ENCODE measurements at places on chromosomes 5 and 9.

DNA sequence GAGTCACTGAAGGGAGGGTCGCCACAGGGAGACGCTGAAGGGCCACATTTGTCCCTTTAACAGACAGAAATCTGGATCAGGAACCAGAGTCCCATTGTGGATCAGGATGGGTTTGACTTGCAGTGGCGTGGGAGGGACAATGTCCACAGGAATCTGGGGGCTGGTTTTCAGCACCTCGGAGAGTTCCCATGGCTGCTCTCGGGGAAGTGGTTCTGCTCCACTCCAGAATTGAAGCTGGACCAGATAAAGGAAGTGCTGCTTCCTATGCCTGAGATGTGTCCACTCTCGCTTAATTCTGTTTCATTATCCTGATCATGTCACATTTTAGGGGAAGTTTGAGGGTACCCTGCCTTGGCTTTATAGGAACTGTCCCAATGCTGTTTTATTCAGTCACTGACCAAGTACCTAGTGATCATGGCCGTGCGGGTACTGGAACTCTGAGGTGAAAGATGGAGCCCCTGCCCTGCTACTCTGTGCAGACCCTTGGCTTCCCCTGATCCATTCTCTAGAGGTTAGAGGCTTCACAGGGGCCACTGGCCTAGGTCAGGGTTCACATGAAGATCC is 28.7 kb downstream of the ENHO start:
- DNase-seq = no peak

GRCh38 chr5:178116143-178116885 is 3.0 kb downstream of the N4BP3 start:
- peak; percentile 56 for DNase-seq

DNA sequence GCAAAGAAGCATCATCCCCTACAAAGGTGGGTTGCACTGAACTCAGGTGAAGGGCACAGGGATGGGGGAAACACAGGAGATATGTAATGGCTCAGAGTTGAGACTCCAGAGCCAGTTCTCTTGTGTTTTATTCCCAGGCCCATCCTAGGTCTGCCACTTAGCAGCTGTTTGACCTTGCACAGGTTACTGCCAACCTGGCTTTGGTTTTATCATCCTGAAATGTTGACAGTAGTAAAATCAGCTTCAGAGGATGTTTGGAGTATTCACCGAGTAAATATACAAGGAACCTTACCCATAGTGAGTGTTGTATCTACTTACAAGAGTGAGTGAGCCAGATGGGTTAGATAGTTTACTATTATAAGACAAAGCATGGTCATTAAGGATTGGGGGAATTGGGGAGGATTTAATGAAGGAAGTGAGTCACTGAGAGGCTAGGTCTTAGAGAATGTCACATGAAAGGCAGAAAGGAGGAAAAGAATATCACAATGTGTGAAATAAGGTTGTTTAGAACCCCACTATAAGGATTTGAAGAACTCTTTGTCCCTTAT is 141.3 kb downstream of the MAN2A1 start:
- no peak for DNase-seq

DNA sequence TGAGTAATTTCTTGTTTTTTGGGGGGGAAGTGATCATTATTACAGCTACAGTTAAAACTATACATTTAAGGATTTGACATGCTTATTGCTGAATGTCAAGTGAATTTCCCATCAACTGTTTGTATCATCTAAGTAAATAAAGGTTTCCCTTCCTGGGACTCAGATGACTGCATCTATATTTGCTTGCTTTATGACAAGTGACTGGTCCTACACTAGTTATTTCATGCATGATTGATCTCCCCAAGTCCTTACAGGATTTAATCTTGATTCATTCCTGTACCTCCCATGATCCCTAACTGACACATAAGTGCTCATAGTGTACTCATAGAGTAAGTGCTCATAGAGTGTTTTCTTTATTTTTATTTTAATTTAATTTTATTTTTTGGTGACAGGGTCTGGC is 2.8 kb downstream of the TXNDC8 start:
- no peak for DNase-seq

GRCh38 chr9:87441251-87441650 is 56.4 kb upstream of the DAPK1 start:
- no peak for DNase-seq

- no peak for DNase-seq
Measured at GRCh38 chr5:44360919-44361318, 28.3 kb downstream of the FGF10 start.

DNA sequence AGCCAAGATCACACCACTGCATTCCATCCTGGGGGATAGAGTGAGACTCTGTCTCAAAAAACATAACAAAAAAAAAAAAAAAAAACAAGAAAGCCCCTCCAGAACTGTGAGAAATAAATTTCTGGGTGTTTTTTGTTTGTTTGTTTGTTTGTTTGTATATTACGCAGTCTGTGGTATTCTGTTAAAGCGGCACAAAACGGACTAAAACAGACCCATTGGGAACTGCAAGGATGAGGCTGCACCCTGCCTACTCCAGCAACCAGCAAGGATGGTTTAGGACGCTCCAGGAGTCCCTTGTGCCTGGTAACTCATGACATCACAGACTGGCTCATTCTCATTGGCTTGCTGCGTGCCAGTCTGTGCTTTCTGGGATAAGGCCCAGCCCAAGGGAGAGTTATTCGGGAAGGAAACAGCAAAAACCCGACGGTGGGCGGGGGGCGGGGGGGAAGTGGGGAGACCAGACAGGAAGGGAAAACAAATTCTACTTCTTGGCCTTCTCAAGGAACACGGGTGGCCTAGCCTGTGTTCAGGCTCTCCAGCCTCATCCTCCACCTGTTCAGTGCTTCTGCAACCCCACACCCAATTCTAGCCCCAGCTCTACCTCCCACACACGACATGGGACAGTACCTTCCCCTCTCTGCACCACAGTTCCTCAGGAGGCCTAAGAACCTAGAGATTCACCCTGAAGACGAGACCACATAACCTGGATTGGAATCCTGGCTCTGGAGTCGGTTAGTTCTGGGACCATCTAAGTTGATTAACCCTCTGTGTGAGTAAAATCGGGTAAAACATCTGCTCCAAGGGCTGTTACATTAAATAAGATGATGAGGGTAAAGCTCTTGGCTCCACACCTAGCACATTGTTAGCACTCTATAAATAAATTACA is 2.8 kb downstream of the CD74 start:
- DNase-seq = peak; percentile 17

GRCh38 chr5:35233601-35234000 is 3.3 kb upstream of the PRLR start:
- DNase-seq = no peak

DNA sequence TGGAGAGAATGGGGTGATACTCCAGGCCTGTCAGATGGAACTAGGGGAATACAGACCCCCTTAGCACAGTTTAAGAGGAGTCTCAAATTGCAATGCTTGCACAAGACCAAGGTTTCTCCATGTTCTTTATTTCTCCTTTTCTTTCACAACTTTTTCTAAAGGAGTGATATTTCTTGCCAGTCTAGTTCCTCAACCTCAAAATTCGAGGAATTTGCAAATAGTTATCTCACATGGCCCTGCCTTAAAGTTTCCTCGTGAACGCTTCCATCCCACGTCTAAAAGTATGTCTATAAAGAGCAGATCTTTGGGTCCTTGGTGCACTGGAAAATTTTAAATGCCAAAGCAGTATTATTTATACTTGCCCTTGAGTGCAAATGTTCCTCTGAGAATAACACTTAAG is 373.8 kb upstream of the KLF4 start:
- no peak for DNase-seq

GRCh38 chr5:159095151-159095721 is 4.5 kb downstream of the EBF1 start:
- no peak for DNase-seq

DNA sequence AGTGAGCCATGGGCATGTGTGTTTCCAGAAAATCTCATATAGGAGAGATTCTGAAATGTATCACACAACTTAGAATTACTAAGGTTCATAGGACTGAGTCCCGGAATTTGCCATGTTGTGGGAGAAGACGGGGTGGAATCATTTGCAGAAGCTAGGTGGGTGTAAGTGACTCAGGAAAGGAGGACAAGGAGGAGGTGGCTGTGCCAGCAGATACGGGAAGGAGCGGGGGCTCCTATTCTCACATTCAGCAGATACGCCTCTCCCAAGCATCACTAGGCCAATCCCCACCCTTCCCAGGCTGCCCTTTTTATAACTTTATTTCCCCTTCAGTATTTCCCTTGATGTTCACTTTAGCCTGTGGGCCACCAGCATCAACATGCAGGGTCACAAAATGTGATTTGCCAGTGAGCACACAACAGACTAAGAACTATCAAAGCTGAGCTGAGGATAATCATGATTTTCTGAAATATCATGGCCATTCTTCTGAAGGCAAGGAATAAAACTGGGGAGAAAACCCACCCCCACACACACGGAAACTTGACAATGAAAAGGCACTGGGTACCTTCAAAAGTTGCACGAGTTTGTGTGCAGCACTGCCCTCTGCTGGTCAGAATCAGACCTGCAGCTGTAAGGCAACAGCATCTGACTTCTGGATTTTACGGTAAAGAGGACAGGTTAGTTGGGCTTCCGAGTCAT is 133.2 kb downstream of the MTX3 start:
- peak; percentile 60 for DNase-seq
